ENCODE measurements at places on chromosomes 6 and 20. TPM values are rescaled to one million over a fixed set of nuclear protein-coding genes. Genes with fewer than 3 reads are reported as not detected.

CCDC170 gene
- 0.08 TPM for polyA plus RNA-seq

GNMT gene
- 0.10 TPM for polyA plus RNA-seq

- no peak for DNase-seq
These were observed 107.6 kb upstream of the SGK1 start for GRCh38 chr6:134425513-134425912.

- no peak for DNase-seq
These were observed 114.3 kb upstream of the BTN3A2 start for GRCh38 chr6:26250698-26251044.

GRCh38 chr6:138722425-138723371, 50.9 kb upstream of the CCDC28A start:
- DNase-seq = no peak

DNA sequence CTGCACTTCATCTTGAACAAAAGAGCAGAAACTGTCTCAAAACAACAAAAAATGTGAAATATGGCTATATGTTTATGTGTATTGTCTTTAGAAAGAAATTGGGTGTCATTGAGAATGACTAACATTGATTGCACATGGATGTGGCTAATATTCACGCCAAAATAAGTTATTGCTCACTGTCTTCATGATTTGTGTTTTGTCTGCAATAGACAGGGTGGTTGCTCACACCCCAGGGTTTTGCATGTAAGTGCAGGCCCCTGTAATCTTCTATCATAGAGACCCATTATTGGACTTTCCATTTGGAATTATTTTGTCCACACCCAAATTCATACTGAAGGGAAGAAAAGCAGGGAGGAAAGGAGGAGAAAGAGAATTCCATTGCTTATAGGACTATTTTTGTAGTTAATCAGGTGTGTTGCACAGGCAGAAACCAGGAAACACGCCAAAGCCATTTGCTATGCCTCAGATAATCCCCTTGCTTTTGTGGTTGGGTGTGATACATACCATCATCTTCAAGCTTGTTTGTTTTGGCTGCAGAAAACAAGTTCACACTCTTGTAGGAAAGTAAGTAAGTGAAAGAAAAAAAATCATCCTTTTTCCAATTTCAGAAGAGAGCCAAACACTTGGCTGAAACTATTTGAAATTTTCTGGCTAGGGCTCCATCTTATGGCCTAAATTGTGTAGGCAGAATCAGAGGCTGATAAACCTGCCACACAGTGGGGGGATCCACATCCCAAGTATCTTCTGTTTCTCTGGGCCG, 214.1 kb downstream of the COL12A1 start:
- DNase-seq = peak; percentile 58

GRCh38 chr6:135852746-135853145, 1.2 kb downstream of the PDE7B start:
- no peak for DNase-seq
